ENCODE measurements at places on chromosomes 7 and 10.

DNA sequence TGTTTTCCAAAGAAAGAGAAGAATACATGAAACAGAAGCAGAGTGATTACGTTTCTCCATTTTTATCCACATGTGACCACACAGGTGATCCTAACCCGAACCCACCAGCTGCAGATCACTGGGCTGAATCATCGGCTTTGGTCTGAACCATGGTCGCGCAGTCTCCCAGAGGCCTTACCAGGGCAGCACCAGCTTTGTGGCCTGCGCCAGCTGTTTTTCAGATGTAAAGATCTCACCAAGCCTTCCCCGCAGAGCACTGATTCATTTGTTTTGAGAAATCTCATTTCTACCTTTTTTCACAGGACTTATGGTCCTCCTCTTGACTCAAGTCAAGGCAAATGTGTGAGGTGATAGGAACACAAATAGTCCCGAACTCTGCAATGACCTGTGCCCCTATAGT lies 207.0 kb upstream of the PPP2R2D start:
- DNase-seq, result no peak

GRCh38 chr10:133379152-133379800 lies at the start of gene PAOX:
Gene PAOX, plus strand, starts transcription at chr10:133379262. Its CDS starts 55 bp downstream, at chr10:133379317.
- peak; percentile 65 for DNase-seq

- DNase-seq, result no peak
Observed at GRCh38 chr7:116862951-116863670, 724 bp downstream of the CAPZA2 start.

DNA sequence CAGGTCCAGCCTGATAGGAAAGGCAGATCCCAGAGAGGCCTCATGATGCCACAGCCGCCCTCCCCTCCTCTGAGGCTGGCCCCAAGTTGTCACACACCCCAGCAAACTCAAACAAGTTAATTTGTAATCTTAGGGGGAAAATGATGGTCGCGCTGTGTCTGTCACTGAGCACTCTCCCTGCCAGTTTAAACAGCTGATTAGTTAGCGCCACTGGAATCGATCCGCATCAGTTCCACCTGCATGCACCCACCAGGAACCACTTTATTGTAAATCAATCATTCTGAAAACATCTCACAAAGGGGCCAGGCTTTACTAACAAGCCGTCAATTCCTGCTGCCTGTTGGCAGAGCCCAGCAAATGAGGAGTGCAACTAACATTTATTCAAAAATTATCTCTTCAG lies 870.9 kb downstream of the KCNMA1 start:
- DNase-seq, result no peak

DNA sequence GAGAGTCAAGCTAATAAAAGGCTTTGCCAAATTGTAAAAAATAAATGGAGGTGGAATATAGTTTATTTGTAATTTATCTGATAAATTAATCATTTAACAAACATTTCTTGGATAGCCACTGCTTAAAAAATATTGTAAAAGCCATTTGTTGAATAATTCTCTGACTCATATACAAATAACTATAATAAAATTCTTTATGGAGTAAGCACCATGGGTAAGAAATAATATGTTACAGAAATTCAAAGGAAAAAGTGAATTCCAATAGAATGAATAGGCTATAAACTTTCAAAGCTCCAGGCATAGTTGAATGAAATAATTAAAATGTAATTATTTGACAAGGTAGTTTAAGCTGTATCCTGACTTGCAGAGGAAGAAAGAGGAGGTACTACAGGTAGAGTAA lies 291.4 kb upstream of the TMEM229A start:
- DNase-seq, result no peak

DNA sequence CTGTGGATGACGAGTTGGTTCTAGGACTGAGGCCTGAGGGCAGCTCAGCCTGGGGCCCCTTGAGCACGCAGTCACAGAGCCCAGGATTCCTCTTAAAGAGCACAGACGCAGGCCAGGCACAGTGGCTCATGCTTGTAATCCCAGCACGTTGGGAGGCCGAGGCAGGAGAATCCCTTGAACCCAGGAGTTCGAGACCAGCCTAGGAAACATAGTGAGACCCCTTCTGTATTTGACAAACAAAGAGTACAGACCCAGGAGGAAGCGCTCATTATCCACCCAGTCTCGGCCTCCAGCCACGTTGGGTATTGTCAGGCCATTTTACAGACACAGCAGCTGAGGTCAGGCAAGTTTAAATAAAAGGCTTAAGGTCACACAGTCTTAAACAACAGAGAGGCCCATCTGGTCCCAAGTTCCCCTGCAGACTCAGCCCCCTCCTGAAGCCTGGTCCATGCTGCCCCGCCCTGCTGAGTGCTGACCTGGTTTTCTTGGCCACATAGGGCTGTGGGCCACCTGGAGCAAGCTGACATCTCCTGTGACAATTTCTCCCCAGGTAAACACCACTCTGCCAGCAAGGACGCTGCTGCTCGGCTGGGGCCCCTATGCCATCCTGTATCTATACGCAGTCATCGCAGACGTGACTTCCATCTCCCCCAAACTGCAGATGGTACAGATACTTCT lies 12.6 kb downstream of the RGR start:
- no peak for DNase-seq

DNA sequence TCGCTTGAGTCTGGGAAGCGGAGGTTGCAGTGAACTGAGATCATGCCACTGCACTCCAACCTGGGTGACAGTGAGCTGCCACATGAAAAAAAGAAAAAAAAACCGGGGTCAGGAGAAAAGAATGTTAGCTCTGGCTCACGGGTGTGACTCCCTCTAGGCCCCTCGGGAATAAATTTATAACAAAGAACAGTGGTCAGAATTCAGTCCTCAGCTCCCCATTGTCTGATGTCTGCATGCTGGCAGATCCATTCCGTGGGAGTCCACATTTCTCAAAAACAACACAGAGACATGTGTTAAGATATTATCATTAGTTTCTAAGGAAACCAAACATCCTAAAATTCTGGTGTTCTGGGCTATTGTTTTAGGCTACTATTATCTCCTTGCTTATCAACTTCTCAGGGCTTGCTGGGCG lies 90.6 kb downstream of the MARCHF5 start:
- no peak for DNase-seq

GRCh38 chr7:27873981-27874957 lies 134.3 kb downstream of the TAX1BP1 start:
- no peak for DNase-seq

GRCh38 chr10:44047361-44047760 lies 337.5 kb downstream of the CXCL12 start:
- no peak for DNase-seq

- DNase-seq, result no peak
Observed at GRCh38 chr10:11358011-11358410, 253.4 kb downstream of the USP6NL start.

DNA sequence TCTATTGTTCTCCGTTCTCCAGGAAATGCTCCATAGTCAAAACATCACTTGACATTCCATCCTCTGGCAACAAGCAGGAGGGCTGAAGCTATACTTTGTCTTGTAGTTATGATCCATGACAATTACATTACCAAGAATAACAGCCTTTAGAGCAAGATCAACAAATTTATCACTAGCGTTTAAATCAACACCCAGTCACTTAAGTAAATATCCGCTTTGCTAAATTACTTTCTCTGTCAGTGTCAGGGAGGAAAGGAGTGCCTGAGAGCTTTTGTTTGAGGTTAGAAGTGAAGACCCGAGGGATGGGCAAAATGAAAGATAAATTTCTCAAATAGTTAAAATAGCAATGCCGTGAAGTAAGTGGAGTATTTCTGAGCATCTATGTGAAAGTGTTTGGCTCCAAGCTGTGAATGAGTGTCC lies 236.1 kb upstream of the BMPER start:
- no peak for DNase-seq

- DNase-seq, result no peak
Observed at GRCh38 chr10:107341281-107341680, 176.8 kb upstream of the SORCS1 start.

- no peak for DNase-seq
Observed at GRCh38 chr10:104892879-104893617, 252.0 kb downstream of the SORCS3 start.

DNA sequence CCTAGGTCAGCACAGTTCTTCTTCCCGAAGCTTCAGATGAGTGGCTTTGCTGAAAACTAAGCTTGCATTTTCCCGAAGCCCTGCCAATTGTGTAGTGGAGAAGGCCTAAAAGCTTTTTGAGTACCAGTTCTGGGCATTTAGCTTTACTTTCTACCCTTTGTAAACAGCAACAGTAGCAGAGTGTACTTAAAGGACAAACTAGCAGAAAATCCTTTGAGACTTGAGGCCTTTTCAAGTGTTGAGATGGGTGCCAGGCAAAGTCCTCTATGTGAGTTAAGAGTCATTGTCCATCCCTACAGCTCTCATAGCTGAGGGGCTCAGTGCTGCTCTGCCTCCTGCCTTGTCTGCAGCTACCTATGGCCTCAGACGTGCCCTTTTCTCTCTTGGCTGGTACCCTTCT lies 368.2 kb downstream of the CCSER2 start:
- DNase-seq, result no peak

DNA sequence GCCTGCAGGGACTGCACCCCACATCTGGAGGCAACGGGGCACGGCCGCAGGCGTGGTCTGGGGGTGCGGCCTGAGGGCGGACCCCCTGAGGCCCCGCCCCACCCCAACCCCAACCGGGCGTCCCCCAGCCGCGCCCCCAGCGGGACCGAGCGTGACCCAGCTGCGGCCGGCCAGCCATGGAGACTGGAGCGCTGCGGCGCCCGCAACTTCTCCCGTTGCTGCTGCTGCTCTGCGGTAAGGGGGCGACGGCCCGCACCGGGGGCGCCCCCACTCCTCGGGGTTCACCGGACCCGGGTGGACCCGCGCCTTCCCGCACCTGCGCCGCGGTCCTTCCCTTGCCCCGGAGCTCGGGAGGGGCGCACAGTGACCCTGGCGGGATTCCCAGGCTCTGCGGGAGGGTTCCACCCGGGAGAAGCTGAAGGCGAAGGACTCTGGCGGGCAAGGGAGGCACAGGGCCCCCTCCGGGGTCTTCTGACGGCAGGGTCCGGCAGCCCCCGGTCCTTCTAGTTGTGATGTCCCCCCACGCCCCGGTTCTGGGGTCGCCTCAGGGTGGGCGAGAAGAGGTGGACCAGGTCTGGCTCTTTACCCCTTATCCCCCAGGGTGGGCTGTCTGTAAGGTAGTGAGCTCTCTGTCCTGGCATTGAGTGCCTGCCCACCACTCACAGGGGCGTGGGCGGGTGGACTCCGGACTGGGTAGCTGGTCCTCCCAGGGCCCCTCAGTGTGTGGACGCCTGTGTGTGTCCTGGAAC lies at the start of gene RAMP3:
RAMP3 (plus strand) TSS at position 139 of the 749 bp plus-strand sequence; CDS start at position 177, 38 bp downstream.
- no peak for DNase-seq

DNA sequence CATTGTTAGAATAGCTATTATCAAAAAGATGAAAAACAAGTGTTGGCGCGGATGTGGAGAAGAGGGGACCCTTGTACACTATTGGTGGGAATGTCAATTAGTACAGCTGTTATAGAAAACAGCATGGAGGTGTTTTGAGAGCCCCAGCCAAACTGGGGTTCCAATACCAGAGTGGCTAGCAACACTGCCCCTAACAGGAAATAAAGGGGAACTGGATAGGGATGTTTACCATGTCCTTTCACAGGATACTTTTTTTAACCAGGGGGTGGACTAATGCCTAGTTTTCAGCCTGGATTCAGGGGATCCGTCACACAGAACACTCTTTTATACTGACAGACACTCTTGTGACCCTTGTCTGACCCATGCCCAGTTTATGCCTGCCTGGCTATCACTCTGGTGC lies 6.9 kb upstream of the GSTK1 start:
- no peak for DNase-seq

DNA sequence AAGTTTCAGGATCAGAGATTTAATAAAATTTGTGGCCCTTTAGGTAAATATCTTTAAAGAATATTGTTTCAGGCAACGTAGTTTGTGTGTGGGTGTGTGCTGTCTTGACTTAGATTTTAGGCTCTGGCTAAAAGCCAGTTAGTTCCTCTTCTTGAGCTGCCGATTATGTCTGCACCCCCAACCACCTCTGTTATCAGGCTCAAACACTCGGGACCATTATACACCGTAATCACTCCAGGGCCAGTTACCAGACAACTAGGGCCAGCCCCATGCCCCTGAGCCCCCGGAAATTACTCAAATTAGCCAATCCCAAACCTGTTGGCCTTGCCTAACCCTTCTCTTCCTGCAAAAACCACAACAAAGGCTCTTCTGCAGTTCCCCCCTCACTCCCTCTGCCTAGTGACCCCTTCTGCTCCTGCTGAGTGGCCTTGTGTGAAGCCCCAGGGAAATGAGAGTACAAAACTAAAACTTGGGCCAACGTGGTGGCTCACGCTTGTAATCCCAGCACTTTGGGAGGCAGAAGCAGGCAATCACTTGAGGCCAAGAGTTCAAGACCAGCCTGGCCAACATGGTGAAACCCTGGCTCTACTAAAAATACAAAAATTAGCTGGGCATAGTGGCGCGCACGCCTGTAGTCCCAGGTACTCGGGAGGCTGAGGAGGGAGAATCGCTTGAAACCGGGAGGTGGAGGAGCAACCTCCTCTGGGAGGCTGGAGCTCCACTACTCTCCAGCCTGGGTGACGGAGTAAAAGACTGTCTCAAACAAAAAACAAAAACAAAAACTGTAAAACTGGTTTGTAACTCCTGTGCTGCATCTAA lies 9.2 kb upstream of the HNRNPF start:
- no peak for DNase-seq

- no peak for DNase-seq
Observed at GRCh38 chr10:55233090-55233489, 432.1 kb upstream of the PCDH15 start.

- no peak for DNase-seq
Observed at GRCh38 chr7:46490406-46490805, 569.3 kb upstream of the IGFBP3 start.

- no peak for DNase-seq
Observed at GRCh38 chr7:95527776-95528250, 42.1 kb downstream of the ASB4 start.

DNA sequence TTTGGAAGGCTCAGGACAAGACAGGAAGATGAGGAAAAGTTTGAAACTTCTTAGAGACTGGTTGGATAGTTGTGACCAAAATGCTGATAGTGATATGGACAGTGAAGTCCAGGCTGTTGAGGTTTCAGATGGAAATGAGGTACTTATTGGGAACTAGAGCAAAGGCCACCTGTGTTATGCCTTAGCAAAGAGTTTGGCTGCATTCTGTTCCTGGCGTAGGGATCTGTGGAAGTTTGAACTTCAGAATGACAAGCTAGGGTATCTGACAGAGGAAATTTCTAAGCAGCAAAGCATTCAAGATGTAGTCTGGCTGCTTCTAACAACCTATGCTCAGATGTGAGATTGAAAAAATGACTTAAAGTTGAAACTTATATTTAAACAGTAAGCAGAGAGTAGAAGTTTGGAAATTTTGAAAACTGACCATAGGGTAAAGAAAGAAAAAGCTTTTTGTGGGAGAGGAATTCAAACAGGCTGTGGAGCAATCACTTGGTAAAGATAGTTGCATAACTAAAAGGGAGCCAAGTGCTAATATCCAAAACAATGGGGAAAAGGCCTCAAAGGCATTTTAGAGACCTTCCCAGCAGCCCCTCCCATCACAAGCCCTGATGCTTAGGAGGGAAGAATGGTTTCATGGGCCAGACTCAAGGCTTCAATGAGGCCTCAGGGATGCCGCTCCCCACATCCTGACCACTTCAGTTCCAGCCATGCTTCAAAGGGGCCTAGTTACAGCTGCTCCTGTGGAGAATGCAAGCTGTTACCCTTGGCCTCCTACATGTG lies 415.1 kb downstream of the INHBA start:
- no peak for DNase-seq
